ENCODE measurements at places on chromosomes 2 and 18.

DNA sequence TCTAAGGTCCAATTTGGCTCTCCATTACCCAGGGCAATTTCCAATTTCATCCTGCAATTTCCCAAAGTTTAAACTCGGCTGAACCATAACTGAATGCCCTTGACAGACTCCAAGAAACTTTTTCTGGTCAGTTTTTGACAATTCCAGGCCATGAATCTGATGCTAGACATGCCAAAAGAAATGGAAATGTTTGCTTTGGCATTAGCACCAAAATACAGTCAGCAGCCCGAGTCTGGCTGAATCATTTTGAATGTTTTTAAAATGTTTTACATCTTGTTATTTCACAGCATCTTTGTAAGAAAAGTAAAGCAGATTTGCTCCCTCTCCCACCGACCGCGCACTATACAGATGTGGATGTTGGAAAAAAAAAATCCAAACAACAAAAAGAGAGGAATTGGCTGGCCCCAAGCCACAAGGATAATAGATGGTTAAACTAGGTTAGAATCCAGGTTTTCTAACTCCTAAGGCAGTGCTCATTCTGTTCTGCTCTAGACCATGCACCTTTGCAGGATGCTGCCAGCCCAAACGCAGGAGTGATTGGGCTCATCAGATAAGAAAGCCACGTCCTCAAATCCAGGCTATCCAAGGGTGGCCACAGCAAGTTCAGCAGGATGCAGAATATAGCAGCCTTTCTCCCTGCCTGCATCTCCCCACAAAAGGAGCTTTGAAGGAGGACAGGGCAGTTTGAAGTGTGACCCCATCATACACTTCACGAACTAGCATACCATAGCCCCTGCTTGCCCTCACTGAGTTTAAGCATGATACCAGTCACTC is 167.5 kb downstream of the ALK start:
- no peak for DNase-seq

- DNase-seq = no peak
Measured at GRCh38 chr2:119649364-119649917, 29.6 kb upstream of the TMEM177 start.

- no peak for DNase-seq
Measured at GRCh38 chr2:174172802-174173355, 75.5 kb downstream of the OLA1 start.

DNA sequence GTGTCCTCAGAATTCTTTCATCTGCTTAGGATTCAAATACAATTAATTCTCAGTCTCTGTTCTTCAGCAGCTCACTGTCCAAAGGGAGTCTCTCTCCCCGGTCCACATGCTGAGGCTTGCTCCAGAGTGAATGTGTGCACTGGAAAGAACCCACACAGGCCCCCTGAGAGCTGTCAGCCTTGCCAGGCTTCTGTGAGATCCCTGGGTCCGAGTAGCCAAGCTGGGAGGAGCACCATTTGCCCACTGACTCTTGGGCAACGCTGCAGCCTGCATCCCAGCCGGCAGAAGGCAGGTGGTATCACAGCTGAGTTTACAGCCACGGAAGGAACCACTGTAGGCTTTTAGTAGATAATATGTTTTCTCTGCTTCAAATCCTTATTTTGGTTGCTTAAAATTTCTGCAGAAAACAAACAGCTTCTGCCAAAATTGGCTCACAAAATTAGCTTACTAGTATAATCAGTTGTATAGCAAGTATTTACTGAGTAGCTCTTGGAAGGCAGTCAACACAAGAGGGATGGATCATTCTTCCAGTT is 21.4 kb upstream of the LTBP1 start:
- DNase-seq = no peak

DNA sequence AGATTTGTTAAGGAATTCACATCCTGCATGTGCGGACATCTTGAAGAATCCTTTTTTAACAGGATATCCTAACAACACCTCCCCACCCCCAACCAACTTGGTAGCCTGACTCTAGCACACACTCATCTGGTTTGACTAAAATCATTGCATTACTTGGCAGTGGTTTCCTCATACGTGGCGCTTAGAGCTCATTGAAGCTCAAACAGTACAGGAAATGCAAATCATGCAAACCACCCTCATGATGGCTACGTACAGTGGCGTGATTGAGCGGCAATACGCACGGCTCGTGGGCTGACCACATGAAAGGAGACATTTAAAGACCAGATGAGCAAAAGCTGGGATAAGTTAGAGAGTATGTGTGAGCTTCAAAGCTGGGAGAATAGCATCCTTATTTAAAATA is 336.2 kb downstream of the ZEB2 start:
- peak; percentile 73 for DNase-seq

GRCh38 chr2:12500899-12501298 is 215.8 kb upstream of the TRIB2 start:
- no peak for DNase-seq

DNA sequence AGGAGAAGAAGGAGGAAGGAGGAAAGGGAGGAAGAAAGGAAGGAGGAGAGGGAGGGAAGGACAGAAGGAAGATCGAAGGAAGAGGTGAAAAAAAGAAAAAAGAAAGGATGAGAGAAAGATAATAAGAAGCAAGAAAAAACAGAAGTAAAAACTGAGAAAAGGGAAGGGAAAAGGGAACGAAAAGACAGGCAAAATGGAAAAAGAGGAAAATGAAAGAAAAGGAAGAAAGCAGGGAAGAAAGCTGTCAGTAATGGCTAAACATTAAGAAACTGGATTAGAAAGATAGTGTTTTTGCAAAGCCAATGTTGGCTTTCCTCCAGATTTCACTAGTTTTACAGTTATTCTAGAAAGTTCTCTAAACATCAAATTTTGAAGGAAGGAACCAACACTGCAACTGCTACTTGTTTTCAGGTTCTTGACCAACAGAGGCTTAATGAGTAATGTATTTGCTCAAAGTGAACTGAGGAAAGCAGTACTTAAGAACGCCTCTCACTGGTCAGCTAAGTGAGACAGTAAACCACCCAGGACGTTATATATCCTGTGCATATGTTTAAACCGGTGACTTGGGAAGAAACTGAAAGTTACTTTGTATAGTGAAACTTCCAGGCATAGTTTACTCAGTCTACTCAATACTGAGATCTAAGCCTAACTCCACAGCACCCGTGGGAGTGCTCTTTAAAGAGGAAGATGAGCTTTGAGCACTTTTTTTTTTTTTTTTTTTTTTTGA is 286.2 kb upstream of the TRIB2 start:
- DNase-seq = peak; percentile 49

- no peak for DNase-seq
Measured at GRCh38 chr2:109683452-109683851, 69.3 kb downstream of the SOWAHC start.

- no peak for DNase-seq
Measured at GRCh38 chr2:100840519-100840918, 20.6 kb downstream of the NPAS2 start.

DNA sequence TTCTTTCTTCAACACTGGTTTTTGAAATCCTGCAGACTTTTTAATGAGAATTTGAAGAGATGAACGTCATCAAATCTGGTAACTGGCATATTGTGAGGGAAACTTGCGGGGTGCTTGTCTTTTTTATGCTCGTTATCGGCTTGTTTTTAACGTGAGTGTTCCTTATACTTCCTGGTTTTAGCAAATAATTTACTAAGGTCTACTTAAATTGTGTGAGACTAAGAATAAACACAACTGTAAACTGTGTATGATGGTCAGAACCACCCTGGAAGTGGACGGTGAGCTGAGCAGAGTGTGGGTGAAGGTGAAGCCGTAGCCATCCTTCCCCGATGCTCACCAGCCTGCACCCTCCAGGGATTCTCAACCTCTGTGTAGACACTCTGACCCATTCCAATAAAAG is 82.3 kb upstream of the CDC42EP3 start:
- DNase-seq = no peak

- no peak for DNase-seq
Measured at GRCh38 chr2:696463-696862, 19.3 kb upstream of the TMEM18 start.

GRCh38 chr2:27973592-27973991 is 83.1 kb downstream of the BABAM2 start:
- no peak for DNase-seq

DNA sequence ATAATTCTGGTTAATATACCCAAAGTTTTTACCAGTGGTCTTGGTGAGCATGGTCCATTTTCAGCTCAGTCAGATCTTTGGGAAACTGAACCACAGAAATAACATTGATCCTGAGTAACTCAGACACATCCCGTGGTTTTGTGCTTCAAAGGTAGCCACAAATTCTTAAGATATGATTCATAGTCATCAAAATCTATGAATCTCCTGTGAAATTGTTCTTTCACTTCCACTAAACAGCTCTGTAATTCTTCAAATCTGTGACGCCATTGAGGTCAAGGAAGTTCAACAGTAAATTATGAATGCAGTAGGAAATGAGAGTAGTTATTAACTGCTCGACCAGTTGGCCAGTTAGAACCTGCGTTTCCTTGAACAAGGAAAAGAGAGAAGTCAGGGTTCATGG is 147.3 kb downstream of the IRS1 start:
- no peak for DNase-seq

DNA sequence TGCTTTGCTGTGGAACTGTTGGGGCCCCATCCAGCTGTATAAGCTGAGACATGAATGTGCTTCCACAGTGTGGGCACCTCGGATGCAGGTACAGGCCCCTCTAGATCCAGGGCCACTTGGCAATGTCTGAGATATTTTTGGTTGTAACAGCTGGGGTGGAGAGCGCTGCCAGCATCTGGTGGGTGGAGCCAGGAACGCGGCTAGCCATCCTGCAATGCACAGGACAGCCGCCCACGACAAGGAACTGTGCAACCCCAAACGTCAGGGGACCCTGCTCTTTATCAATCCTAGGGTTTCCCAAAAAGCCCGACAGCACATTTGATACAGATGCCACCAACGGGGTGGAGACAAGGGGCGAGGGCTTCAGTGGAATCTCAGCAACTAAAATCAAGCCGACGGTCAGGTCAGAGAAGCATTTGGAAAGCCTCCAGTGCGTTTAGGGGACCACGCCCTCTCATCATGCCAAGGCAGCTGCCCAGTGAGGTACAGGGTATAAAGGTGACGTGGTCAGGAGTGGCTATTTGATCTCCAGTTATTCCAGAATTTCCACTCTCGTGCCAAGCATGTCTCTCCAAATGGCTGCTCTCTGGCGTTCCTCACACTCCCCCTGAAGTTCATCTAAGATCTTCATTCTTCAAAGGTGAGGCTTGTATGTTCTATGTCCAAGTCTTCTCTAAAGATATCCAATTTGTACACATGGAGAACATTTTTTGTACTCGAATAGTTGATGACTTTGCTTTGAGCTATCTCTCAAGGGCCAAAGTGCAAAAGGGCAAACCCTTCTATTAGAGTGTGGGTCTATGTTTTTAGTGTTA is 55.7 kb downstream of the LRRFIP1 start:
- no peak for DNase-seq

GRCh38 chr2:173184031-173185004 is 108.7 kb downstream of the MAP3K20 start:
- DNase-seq = no peak

DNA sequence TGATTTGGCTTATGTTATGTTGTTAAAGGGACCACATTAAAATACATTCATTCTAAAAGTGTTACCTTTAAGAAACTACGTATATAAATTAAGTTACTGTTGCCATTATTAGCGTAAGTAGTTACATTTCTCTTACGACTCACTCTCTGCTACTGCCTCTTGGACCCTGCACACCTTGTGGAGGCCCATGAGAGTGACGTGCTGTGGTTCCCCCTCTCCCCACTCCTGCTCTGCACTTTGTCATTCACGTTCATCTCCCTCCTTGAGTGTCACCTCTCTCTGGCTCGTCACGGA is 830 bp upstream of the MERTK start:
- no peak for DNase-seq

DNA sequence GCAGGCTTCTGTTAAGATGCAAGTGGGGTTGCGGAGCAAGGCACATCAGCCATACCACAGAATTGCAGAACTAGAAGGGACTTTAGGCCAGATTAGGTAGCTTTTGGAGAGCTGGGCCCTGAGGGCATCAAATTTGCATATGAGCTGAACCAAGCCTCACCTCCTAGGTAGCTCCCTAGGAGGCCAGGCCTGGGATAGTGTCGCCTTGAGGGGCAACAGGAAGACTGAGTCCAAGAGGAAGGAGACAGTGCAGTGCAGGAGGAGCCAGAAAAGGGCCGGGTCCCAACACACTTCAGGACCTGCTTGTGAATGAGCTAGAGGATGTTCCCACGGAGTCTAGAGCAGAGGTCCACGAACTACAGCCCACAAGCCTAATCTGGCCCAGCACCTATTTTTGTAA is 98.7 kb downstream of the MAPK4 start:
- DNase-seq = no peak

GRCh38 chr2:96837575-96837974 is 6.2 kb downstream of the ANKRD23 start:
- DNase-seq = no peak

Data from stimulated activated naive CD4-positive, alpha-beta T cell treated with Interleukin-2 at 50 U/mL for 16 hours (primary cell).